ENCODE measurements at places on chromosomes 3 and 15.

DNA sequence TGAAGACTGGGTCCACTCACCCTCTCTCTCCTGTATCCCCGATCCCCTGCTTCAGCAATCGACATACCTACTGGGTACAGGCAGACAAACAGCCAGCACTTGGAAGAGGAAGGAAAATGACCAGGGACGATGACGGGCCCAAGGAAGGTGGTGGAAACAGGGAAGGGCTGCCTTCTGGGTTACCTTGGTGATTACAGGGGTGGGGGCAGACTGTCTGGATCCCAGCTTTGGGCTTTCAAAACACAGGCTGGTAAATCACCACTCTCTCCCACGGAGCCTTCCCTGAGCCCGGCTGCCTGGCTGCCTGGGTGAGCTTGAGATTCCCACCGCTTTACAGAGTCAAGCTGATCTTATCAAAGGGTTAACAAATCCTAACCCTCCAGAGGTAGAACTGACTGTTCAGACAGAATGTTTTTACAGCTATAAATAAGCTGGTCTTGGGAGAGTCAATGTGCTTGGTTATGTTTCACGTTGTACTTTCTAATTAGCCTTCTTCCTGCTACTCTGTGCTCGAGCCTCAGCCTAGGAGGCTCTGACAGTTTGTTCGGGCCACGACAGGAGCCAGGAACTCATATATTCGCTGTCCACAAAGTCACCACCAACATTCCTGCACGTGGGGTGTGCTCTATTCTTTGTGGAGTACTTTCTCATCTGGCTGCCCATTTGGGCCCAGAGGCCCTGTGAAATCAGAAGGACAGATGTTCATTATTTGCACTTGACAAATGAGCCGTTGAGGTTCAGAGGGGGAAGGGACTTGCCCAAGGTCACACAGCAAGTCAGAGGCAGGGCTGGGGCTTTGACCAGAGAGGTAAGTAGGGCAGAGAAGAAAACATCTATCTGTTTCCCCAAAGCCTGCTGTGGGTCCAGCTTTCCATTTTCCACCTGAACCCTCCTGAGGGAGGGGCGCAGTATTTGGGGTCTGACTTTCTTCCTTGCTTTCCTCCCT is 63.5 kb downstream of the FEM1B start:
- no peak for DNase-seq

- no peak for DNase-seq
Measured at GRCh38 chr3:131903988-131904415, 130.8 kb downstream of the CPNE4 start.

- no peak for DNase-seq
Measured at GRCh38 chr15:91515188-91515754, 338.2 kb upstream of the SLCO3A1 start.

GRCh38 chr3:152272771-152273242 is 4.1 kb downstream of the MBNL1 start:
- DNase-seq: no peak

DNA sequence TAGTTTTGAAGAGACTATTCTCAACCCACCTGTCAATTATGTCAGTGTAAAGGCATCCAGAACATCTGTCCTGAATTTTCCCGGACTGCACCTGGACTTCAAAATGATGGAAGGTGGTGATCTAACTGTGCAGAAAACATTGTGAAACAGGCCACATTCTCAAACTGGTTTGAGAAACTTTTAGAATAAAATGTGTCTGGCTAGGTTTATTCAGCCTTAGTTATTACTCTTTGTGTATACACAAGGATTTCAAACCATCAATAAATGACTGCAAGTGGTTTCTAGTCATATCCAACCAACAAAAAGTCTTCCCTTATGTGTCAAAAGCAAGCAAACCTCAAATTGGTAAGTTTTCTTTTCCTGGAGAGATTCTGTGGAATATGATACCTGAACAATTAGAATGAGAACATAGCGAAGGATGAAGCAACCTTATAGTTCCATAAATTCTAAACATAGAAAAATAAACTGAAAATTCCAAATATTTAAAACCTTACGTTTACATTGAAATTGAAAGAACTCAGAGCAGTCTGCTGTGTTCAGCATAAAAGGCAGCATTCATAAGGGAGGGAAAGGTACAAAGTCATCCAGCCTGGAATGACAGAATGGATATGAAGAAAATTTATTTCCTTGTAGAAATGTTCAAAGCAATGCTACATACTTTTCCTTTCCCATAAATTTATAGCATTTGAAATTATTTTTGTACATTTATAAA is 306.6 kb upstream of the TGFBR2 start:
- DNase-seq: no peak

DNA sequence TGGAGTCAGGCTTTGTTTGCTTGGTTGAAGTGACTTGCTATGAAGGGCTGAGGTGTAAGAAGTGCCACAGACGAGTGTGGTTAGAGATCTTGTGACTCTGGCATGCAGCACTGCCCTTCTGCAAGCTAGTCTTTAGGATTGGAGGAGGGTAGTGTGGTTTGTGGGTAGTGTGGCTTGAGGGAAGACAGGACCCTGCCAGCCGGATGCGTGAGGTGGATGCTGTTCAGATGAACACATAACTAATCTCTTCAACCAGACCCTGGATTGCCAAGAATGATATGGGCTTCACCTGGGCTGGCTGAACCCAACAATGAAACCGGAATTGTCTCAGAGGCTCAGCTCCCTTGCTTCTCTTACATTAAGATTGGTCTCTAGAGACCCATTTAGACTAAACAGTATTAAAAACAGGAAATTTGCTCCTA is 32.7 kb downstream of the STARD9 start:
- peak; percentile 33 for DNase-seq

GRCh38 chr3:50506169-50506568 is 2.7 kb upstream of the CACNA2D2 start:
- DNase-seq: no peak

DNA sequence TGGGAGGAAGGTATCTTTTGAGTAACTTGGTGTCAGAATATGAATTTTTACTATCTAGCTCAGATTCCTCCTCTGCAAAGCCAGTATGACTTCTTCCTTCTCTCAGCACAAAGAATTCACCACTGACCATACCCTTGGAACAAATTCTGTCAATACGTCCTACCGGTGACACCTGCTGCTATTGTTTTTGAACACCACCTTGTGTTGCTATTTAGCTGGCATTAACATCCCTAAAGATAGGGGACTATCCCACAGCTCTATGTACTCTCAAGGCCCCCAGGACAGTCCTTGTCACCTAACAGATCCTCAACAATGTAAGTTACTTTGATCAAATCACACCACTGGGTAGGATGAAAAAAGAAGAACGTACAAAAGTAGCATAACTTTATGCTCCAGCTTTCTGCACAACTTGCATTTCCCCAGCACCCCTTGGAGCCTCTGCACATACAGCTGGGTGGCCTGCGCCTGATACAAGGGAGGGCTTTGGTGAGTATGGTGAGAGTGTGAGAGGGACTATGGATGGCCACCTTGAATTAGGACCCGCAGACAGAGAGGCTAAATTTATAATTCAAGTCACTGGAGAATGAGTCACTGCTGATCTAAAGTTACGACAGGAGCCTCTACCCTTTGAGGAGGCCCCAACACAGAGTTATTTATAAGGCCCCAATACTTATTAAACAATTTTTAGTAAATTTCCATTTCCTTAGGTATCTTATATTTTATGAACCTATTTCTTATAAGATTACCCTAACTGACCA is 2.3 kb upstream of the COLQ start:
- no peak for DNase-seq

- DNase-seq: no peak
Measured at GRCh38 chr3:111568911-111569310, 26.2 kb downstream of the ZBED2 start.

DNA sequence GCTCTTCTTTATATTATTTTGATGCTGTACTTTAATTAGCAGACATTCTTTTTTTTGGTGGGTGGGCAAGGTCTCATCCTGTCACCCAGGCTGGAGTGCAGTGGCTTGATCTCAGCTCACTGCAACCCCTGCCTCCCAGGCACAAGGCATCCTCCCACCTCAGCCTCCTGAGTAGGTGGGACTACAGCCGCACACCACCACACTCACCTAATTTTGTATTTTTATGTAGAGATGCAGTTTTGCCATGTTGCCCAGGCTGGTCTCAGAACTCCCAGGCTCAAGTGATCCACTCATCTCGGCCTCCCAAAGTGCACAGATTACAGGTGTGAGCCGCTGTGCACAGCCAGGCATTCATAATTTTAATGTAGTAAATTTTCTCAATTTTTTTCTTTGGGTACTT is 608.1 kb downstream of the ZNF385D start:
- no peak for DNase-seq

DNA sequence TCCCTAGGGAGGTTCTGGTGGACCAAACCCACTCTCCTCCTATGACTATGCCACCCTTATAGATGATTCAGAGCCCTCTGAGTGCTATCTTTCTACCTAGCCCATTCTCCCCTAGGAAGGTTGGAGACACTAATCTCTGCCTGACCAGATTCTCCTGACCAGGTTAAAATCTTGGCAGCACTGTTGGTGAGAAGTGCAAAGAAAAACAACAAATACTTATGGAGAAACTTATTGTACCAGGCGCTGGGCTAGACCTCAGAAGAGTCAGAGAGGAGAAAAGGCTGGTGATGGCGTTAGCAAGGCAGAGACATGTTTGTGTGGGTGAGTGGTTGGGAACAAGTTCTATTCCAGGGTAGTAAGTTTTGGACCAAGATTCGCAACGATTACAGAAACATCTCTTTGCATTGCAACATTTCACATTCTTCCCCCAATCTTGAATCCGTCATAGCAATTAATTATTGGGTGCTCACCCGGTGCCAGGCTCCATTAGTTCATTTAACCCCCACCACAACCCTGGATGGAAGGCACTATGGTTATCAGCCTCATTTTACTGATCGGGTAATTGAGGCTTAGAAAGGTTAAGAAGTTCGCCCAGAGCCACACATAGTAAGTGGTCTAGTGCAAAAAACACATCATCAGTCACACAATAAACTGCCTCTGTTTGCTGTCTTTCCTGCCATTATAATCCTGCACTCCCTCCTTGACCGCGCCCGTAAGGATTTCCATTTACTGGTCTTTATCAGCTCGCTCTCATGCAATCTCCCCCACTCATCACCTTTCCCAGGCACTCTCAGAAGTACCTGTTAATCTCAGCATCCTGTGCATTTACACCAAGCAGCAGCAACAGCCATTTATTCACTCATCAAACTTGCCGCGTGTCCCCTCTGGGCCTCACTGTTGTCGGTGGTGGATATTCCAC is 655 bp upstream of the TSPAN3 start:
- DNase-seq: no peak

DNA sequence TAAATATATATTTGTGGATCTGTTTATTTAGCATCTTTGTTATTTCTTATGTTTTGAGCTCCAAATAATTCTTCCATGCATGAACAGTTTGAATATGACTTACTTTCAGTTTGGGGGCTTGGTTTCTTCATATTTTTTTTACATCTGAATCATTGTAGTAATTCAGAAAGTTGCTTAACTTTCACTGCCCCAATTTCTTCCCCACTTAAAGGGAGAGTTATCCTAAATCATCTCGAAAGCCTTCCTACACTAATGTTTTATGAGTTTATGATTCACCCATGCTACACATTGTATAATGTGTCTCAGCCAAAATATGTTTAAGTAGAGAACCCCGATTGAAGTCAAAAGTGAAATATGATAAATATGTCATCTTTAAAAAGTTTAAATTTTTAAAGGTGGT is 47.8 kb downstream of the SPRED1 start:
- no peak for DNase-seq

- no peak for DNase-seq
Measured at GRCh38 chr3:43009547-43009946, 30.4 kb downstream of the GASK1A start.

DNA sequence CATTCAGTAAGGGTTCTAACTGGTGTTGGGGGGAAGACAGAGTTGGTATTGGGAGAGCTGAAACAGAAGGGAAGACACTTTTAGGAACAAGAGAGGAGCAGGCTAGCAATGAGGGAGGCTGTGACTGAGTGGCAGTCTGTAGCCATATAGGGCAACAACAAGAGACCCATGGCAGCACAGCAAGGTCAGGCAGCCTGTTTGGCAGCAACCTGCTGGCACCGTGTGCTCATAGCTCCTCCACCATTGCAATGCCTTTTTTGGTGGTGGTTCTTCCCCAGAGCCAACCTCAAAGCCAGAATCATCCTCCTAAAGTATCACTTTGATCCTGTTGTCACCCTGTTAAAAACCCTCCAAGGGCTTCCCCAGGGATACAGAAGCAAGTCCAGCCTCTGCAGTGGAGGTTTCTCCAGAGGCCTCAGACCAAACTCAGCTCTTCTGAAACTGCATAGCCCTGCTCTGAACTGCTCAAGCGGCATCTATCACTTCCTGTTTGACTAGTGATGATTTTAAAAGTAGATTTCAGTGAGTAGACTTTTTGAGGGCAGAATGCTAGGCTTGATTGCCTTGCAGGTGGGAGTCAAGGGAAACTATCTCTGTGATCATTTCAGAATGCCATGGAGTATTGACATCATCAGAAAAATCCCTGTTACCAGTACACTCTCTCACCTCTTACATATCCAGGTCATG is 176.9 kb downstream of the STAC start:
- no peak for DNase-seq

DNA sequence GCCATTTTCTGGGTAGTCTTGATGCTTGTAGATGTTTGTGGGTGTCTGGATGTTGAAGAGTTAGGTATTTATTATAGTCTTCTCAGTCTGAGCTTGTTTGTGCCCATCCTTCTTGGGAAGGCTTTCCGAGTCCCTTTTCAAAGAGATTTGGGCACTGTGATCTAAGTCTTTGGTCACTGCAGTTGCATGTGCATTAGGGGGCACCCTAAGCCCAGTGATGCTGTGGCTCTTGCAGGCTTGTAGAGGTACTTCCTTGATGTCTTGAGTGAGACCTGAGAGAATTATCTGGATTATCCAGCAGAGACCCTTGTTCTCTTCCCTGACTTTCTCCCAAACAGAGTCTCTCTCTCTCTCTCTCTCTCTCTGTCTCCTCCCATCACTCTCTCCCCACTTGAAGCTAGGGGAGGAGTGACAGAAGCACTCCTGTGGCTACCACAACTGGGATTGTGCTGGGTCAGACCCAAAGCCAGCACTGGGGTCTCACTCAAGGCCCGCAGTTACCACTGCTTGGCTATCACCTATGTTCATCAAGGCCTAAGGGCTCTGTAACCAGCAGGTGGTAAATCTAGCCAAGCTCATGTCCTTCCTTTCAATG is 68.5 kb downstream of the TMCO5A start:
- DNase-seq: peak; percentile 62

GRCh38 chr3:43231276-43232000 is 54.9 kb upstream of the SNRK start:
- DNase-seq: no peak

DNA sequence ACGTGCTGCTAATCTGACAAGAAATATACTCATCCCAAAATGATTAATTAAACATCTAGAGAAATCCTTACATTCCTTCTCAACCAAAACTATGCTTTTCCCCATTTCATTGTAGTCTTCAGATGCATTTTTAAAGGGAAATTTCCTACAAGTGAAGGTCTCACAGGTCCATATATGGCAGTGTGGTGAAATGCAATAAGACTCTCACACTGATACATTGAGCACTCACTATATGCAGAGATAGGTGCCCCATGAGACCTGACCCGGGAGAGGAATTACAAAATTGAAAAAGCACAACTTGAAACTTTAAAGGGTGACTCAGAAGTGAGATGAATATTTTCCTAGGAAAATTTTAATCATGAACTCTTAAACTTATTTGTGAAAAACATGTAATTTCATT is 629.2 kb upstream of the NAALADL2 start:
- DNase-seq: no peak

GRCh38 chr3:190996181-190996775 is 133.8 kb upstream of the GMNC start:
- no peak for DNase-seq

- no peak for DNase-seq
Measured at GRCh38 chr15:70427167-70428120, 329.7 kb upstream of the TLE3 start.

GRCh38 chr3:10520072-10520471 is 14.7 kb upstream of the ATP2B2 start:
- DNase-seq: no peak

GRCh38 chr15:45534821-45535220 is 12.3 kb upstream of the SLC30A4 start:
- no peak for DNase-seq
